ENCODE measurements at places on chromosomes 6 and 20.

DNA sequence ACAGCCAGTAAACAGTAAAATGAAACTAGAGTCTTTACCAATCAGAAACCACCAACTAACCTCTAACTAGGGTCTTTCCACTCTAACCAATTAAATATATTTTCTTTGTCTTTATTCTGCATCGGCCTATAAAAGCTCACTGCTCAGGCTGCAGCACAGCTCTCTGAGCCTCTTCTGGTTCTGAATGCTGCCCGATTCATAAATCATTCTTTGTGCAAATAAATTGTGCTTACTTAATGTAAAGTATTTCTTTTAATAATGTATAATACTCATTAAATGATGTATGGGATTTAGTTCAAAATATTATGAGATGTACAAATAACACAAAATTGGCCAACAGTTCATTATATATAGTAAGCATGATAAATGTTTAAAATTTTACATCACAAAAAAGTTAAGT, 7.9 kb downstream of the IBTK start:
- no peak for DNase-seq

GRCh38 chr20:8366303-8366923, 234.3 kb downstream of the PLCB1 start:
- no peak for DNase-seq

DNA sequence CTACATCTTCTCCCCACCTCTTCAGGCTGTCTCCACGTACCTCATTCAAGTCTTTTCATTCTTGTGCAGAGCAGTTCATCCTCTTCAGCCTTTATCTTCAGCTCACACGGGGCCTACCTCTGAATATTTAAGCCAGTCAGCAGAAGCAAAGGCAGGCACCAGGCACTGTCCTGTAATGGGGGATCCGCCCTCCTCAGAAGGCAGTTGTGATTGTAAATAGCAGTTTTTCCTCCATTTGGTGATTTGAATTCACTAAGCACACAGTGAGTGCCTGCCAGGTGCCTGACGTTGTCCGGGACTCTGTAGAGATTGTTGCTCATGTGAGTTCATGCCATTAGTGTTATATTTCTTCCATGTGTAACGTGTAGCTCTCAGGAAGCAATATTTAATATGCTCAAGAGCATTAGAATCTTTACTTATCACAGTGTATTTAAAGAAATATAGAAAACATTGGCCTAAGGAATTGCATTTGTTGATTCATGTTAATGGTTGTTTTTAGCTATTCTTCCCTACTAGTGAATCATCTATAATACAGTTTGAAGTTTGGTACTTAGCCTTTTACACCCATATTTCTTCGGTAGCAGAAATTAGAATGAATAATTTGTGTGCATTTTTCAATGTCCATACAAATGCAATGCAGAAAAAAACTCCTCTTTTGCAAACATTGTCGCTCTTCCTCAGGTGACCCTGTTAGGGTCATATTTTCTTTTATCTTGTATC, 17.9 kb downstream of the BPHL start:
- no peak for DNase-seq

DNA sequence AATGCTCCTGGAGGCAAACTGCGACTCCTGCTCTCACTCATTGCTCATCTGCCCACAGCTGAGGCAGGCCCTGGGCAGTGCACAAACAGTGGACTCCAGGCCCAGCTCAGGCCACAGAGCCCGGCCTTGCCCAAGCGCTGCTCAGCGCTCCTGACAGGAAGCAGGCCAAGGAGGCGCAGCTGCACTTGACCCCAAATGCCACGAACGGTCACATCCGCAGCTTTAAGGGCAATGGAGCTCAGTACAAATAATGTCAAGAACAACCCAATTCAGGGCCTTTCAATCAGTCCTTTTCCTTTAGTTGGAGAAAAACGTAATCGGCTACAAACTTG, 33.8 kb downstream of the RRBP1 start:
- DNase-seq: no peak

DNA sequence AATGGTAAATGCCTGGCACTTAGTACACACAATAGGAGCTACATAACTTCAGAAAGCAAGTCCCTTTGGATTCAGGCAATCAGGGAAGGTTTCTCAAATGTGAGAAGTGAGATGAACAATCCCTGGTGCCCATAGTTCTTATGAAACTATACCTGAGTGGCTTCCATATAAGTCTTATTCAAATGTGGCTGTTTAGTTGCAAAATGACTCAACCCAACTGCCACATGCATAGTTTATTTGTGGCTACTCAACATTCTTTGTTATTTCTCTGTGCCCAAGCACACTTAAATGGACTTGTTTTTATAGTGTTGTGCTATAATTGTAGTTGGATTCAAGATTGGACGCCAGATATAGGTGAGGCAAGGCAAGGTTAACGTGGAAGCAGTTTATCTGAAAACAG, 93.7 kb upstream of the ATXN1 start:
- no peak for DNase-seq

DNA sequence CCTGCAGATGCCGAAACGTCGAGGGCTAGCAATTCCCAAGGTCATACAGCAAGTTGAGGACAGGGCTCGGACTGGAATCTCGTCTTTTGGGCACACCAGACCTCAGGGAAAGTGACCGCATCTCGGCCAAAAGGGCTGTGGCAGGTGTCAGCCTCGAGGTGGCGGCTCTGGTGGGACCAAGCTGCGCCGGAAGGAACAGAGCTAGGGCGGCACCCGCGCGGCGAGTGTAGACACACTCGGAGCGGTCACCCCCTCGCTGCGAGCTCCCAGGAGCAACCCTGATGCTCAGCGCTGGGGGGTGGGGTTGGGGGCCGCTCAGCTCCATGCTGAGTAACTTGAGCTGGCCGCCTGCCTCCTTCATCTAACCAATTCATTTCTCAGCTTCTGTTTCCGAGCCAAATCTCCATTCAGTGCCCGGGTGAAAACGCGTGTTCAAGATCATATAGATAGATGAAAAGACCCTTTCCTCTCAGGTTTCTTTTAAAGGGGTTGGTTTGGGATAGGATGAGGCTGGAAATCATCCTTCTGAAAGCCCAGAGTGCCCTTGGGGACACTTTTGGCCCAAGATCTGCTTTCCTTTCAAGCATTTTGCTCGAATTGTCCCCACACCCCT, 2.2 kb upstream of the TUBB2B start:
- peak; percentile 17 for DNase-seq

DNA sequence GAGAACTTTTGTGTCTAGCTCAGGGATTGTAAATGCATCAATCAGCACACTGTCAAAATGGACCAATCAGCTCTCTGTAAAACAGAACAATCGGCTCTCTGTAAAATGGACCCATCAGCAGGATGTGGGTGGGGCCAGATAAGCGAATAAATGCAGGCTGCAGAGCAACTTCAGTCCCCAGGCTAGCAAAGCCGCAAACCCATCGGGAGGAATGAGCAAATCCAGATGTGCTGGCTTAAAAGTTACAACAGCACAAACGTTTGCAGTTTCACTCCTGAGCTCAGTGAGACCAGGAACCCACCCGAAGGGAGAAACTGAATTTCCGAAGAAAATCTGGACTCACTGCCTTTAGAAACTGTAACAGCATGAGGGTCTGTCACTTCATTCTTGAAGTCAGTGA, 21.9 kb upstream of the MBOAT1 start:
- DNase-seq: no peak

DNA sequence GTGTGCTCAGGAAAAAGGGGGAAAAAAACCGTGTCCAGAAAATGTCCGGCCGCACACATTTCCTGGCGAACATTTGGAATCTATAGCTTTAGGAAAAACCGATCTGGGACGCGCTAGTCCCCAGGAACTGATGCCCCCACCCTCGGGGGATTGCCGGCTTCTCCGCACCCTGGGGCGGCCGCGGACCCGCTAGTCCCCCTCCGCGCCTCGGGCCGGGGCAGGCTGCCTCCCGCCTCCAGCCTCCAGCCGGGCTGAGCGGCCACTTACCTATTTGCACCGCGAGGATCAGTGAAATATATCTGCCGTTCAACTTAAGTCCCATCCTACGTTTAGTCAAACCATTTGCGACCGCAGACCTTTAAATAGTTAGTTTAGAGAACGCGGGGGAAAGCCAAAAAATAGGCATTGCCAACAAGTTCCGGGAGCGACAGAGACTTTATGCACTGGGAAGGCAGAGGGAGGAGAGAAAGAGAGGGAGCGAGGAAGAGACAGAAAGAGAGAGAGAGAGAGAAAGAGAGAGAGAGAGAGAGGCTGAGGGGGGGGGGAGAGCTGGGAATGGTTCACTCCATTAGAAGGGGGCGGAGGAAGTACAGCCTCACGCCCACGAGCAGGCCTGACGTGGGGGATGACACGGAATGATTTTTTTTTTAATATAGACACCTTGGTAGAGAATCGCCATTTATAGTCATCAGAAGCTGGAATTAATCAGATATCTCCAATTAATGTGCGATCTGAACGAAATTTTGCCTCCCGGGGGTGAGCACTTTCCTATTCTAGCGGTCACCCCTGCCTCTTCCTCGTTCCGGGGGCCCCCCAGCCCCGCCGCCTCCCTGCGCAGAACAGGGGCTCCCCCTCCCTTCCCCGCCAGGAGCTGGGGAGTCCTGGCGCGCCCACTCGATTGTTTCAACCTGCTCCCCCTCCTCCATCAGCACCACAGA, at the start of gene NRN1:
NRN1 (minus strand) TSS at position 498 of the 938 bp plus-strand sequence; CDS start at position 322, 176 bp downstream.
- no peak for DNase-seq

DNA sequence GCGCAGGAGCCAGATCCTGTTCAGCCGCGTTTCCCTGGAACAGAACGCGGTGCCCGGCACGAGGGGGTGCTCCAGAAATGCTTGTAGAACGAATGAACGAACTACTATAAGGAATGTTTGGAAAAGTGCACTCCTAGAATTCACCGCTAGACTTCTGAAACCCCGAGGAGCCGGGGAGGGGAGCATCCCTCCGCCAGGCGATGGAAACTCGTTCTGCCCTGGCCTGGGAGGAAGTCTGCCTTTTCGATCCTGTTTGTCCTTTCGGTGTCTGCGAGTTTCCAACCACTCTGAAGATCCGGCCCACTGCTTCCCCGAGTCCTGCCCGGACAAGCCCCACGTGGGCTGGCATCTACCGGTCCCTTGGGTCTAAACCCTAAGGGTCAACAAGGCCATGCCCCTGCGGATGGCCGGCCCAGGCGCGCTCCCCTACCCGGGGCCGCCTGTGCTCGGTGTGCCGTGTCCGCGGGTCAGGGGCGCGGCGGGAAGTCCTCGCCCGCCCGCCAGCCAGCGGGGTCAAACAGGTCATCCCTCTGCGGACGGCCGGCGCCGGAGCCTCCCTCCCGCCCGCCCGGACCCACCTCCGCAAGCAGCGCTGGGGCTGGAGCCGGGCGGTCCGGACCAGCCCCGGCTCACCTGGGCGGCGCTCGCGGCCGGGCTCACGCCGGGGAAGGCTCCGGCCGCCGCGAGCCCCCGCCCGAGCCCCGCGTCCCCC, 526 bp downstream of the SULF2 start:
- no peak for DNase-seq

GRCh38 chr6:144896871-144897270, 611.7 kb downstream of the UTRN start:
- DNase-seq: no peak
